ENCODE measurements at places on chromosomes 4 and X.

DNA sequence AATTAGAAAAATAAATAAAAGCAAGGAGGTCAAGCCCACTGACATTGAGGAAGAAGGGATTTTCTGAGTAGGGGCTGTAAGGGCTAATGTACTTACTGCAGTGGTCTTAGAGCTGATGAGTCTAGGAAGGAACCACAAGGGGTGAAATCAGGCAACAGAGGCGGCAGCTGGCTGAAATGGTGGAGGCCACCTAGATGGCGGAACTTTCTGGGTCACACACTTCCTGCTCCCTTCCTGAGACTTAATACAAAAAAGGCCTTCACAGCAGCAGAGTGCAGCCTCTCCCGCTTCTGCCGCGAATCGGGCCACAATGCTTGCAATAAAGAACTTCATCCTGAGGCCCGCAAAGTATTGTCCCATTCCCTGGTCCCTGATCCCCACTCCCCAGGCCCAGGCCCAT lies 15.4 kb downstream of the SNX12 start:
- no peak for DNase-seq

DNA sequence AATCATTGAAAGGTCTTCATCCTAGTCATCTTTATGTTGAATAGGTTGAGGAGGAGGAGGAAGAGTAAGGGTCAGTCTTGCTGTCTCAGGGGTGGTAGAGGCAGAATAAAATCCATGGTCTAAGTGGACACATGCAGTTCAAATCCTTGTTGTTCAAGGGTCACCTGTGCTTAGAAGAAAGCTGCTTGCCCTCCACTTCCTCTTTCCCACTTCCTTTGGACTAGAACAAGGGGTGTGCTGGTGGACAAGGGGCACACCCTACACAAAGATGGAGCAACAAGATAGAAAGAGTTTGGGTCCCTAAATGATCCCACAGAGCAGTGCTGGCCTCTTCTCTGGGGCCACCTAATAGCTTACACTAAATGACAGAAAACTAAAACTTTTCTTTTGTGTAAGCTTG lies 47.9 kb downstream of the HSD17B13 start:
- no peak for DNase-seq

DNA sequence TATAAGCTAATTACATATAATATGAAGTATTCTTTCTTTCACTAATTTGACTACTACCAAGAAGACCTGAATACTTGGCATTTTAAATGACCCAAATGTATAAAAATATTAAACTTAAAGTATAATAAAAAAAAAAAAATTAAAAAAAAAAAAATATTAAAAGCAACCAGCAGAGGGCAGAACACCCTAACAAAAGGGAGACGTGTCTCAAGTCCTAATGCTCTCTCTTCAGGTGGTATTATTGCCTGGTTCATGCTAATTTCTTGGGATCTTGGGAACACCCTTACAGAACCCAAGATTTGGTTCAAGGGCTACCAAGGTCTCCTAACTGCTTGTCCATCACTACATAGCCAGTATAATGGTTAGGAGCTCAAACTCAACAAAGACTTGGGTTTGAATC lies 754.8 kb downstream of the RAB28 start:
- no peak for DNase-seq

GRCh38 chr4:145513020-145513621 lies 31.5 kb downstream of the SMAD1 start:
- no peak for DNase-seq

DNA sequence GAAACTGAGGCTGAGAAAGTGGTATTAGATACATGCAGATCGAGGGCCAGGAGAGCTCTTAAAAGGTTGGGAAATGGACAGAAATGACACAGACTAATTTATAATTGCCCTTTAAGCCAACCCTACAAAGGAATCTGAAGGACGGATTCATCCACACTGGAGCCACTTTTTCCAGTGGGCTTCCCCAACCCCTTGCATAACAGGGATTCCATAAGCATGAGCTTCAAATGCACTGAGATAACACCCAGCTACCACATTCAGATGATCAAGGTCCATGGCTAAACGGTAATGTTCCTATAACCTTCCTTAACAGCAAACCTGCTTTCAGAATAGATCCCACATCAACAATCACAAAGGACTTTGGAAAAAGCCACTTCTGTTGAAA lies 34.2 kb downstream of the PLAC1 start:
- DNase-seq: no peak

- no peak for DNase-seq
These were observed 154.2 kb upstream of the FAM9B start for GRCh38 chrX:9188117-9188516.

DNA sequence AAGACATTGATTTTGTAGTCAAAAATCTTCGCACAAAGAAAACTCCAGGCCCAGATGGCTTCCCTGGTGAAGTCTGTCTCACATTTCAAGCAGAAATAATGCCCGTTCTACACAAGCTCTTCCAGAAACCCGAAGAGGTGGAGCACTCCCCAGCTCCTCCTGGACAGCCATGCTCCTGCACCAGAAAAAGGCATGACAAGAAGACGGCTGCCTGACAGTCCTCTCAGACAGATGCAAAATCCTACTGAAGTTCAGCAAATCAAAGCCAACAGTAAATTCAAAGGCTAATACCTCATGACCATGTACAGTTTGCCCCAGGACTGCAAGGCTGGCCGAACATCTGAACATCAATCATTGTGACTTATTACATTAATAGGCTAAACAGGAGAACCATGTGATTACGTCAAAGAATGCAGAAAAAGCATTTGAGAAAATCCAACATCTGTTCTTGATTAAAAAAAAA lies 30.8 kb upstream of the MXD4 start:
- DNase-seq: no peak

GRCh38 chrX:129576539-129576938 lies 36.5 kb downstream of the OCRL start:
- DNase-seq: no peak

DNA sequence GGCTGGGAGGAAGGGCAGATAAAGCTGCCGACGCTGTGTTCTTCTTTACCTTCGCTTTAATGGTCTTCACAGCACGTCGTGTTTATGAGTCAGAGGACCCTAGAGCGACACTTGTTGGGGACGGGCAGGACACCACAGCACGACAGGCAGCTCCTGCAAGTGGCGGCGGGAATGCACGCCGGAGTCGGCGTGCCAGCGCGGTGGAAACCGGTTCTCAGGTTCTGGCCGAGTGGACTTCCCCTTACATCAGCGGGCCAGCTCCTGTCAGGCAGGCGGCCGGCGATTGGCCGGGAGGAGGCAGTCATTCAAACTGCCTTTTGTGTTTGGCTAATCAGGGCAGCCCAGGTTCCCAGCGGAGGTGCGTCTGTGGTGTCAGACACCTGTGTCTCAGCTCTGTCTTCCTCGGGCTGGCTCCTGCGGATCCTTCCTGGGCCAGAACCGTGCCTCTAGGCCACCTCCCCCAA lies 150.9 kb downstream of the SHROOM3 start:
- peak; percentile 22 for DNase-seq

DNA sequence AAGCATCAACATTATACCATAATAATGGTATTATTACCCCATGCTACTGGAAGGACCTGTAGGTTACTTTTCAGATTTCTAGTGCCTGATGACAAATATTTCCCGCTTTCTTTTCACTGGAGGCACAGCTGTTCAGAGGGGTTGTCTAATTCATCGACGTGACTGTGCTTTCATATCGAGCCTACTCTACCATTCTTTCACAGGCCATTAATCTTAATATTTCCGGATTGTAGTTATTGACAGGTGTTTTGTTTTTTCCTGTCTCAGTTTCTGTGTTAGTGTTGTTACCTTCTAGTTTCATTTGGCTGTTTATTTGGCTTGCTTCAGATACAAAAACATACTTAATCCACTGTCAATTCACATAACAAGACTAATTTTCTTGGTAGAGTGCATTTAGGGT lies 330.9 kb downstream of the SPOCK3 start:
- no peak for DNase-seq

GRCh38 chr4:7007142-7007907 lies 35.8 kb upstream of the TADA2B start:
- DNase-seq: no peak

GRCh38 chr4:112289407-112290253 lies 3.9 kb upstream of the TIFA start:
- no peak for DNase-seq

DNA sequence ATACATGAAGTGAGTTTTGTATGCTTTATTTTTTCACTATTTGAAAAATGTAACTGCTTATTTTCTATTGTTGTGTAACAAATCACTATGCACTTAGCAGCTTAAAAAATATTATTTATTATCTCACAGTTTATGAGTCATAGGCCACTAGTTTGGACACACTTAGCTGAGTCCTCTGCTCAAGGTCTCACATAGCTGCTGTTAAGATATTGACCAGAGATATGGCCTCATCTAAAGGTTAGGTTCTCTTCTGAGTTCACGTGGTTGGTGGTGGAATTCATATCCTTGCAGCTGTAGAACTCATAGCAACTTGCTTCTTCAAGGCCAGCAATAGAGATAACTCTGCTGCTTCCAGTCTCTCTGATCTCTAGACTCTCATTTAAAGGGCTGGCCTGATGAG lies 534.4 kb downstream of the SPRY1 start:
- no peak for DNase-seq

- no peak for DNase-seq
These were observed 97.4 kb downstream of the SHOX start for GRCh38 chrX:727738-728621.

DNA sequence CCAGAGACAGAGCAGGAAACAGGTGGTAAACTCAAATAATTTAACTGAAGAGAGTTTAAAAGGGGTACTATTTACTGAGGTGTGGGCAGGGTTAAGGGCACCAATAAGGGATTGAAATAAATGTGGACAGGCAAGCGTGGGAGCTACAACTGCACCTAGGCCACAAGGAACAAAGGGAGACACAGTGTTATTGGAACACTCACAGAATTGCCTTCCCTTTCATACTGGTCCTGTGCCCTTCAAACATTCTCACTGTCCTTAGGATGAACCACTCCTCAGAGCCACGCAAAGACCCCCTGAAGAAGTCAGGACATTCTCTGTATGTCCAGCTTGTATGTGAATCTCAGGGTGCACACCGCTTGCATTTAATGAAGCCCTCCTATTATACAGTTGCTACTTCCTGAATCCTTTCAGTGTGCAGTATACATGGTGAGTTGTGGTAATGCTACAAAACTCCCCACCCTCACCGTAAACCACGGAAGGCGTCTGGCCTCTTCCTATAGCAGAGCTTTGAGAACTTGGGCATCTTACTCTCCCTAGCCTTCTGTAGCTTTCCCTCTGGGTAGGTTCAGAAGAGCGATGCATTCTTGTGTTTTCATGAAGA lies 9.6 kb upstream of the MRPL1 start:
- DNase-seq: no peak

DNA sequence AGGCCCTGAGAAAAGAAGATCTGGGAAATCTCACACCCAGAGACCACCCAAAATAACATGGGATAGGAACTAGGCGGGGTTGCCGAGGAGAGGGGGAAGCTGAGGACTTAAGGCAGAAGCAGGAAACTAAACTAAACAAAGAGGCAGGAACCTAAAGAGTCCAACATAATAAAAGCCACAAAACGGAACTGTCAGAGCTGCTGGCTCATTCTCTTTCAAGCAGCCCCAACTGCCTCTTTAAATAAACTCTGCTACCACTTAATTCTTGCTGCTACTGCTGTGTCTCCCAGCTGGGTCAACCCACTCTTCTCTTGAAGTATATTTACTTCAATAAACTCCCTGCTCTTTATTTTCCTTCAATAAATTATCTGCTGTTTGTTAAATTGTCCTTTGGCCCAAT lies 44.5 kb downstream of the MAGEB16 start:
- DNase-seq: no peak

- DNase-seq: no peak
These were observed 3.9 kb downstream of the RIPPLY1 start for GRCh38 chrX:106899276-106899675.

DNA sequence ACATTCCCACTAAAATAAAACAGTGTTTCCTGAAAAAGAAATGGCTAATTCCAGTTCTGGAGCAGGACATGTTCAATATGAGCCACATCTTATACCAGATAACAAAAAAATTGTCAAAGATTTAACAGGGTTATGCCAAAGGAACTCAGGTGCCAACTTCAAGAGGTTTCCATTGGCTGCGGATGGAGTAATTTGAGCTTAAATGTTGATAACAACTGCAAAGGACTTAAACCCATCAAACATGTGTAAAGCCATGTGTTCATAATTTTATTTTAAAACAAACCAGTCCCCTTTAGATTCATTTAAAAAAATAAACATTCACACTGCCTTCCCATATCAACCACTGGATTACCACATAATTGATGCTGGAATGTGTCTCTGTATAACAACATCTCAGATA lies 156.4 kb upstream of the PCDH18 start:
- DNase-seq: no peak

DNA sequence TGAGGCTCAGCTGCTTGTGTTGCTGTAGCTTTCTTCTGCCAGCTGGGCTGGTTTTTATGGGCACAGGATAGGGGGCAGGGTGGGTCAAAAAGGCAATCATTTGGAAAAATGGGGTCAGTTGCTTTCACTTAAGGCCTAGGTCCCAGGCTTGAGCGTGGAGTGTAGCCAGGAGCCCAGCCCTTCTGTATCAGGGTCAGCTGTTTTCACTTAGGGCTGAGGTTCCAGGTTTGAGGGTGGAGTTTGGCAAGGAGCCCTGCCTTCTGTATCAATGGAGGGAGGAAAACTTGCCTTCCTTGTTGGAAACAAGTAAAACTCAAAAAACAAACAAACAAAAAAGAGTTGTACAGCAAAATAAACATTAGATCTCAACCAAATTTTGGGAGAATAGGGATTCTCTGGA lies 37.0 kb upstream of the UGT8 start:
- DNase-seq: no peak

DNA sequence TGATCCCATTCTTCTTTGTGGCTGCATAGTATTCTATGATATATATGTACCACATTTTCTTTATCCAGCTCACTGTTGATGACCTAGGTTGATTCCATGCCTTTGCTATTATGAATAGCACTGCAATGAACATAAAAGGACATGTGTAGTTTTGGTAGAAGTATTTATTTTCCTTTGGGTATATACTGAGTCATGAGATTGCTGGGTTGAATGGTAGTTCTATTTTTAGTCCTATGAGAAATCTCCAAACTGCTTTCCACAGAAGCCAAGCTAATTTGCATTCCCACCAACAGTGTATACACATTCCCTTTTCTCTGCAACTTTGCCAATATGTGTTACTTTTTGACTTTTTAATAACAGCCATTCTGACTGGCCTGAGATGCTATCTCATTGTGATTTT lies 278.3 kb downstream of the PCDH18 start:
- DNase-seq: no peak

All from head of caudate nucleus (tissue), 42 donors.